ENCODE measurements at places on chromosomes 11 and 22. TPM values are rescaled to one million over a fixed set of nuclear protein-coding genes. Genes with fewer than 3 reads are reported as not detected.

The ART1 gene
- polyA plus RNA-seq = 0.10 TPM

The CCDC88B gene
- polyA plus RNA-seq = 2.1 TPM

The MUC5B gene
- polyA plus RNA-seq = not detected

The BET1L gene
- 44.5 TPM for polyA plus RNA-seq

The GPHA2 gene
- 1.7 TPM for polyA plus RNA-seq

The ATG16L2 gene
- polyA plus RNA-seq = 29.6 TPM

The TFIP11 gene
- 42.2 TPM for polyA plus RNA-seq

The TNNT3 gene
- polyA plus RNA-seq = 15.3 TPM

The PRG3 gene
- polyA plus RNA-seq = 0.66 TPM

- DNase-seq = no peak
Measured at GRCh38 chr22:47456031-47456430, 693.6 kb downstream of the TBC1D22A start.

DNA sequence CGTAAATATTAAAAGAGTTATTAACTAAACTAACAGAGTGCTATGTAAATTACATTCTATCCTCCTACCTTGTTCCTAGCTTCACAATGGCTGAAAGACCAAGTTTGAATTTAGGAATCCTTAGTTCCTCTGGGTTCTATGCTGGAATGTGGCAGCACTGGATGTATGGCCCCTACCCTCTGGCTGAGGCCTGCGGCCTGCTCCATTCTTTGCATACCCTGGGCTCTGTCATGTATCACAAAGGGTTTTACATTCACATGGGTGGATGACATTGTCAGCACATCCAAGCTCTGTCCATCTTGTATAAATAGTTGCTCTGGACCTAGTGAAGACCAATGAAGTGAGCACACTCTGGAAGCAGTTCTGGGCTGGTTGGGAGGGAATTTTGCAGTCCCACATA is 54.5 kb downstream of the AASDHPPT start:
- DNase-seq = no peak

GRCh38 chr22:26281941-26282340 is 112.7 kb downstream of the SEZ6L start:
- DNase-seq = no peak

- DNase-seq = no peak
Measured at GRCh38 chr11:127412234-127412633, 411.7 kb upstream of the KIRREL3 start.

DNA sequence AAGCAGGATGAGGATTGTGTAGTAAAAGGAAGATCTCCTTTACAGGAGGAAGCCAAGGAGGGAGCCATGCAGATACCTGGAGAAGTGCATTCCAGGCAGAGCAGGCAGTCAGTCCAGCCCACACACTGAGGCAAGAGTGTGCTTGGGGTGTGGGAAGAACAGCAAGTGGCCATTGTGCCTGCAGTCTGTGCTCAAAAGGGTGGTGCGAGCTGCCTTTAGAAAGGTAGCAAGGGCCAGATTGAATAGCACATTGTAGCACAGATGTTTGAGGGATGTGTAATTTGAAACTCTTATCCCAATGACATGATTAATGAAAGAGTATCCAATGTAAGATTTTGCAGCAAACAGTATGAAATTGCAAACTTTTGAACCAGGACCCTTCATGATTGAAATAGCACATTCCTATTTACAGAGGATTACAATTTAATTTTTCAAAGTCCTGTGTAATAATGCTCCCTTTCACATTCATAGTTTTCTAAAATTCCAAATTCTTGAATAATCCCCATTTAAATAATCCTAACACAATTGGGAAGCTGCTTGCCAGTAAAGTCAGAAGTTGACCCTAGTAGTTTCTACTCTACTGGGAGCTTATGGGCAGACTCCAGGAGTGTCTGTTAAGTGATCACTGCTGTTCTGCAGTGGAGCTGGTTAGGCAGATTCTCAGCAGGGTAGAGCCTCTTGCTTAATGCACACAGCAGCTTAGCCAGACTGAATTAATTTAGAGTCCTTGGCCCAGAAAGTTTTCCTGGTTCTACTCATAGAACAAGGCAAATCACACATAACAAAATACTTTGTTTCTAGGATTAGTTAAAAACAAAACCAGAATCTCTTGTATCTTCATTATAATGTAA is 78.1 kb downstream of the CYB5R2 start:
- no peak for DNase-seq

- no peak for DNase-seq
Measured at GRCh38 chr11:83852775-83853442, 566.7 kb upstream of the CCDC90B start.

- no peak for DNase-seq
Measured at GRCh38 chr11:119625206-119625978, 103.6 kb downstream of the NECTIN1 start.

DNA sequence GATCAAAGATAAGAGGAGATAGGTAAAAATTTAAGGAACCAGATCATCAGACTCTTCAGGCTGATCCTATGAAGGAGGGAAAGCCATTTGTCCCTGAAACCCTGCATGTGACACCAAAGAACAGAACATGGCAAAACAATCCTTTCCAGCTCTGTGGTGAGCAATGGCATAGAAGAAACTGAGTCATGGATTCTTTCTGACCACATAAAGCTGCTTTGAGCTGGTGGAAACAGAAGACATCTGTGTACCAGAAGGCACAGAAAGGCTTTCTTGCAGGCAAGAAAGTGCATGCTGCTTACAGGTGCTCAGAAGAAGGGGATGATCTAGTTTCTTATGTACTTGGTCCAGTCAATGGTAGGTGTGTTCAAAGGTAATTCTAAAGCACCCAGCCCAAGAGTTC is 45.0 kb upstream of the APOA1 start:
- DNase-seq = no peak

GRCh38 chr22:30615543-30615954 is 8.6 kb downstream of the TCN2 start:
- DNase-seq = no peak

- no peak for DNase-seq
Measured at GRCh38 chr22:49509016-49509415, 318.7 kb downstream of the BRD1 start.

- no peak for DNase-seq
Measured at GRCh38 chr11:10908215-10908951, 50.5 kb upstream of the ZBED5 start.

- DNase-seq = peak; percentile 7
Measured at GRCh38 chr11:84800755-84801346, 826.3 kb downstream of the DLG2 start.

DNA sequence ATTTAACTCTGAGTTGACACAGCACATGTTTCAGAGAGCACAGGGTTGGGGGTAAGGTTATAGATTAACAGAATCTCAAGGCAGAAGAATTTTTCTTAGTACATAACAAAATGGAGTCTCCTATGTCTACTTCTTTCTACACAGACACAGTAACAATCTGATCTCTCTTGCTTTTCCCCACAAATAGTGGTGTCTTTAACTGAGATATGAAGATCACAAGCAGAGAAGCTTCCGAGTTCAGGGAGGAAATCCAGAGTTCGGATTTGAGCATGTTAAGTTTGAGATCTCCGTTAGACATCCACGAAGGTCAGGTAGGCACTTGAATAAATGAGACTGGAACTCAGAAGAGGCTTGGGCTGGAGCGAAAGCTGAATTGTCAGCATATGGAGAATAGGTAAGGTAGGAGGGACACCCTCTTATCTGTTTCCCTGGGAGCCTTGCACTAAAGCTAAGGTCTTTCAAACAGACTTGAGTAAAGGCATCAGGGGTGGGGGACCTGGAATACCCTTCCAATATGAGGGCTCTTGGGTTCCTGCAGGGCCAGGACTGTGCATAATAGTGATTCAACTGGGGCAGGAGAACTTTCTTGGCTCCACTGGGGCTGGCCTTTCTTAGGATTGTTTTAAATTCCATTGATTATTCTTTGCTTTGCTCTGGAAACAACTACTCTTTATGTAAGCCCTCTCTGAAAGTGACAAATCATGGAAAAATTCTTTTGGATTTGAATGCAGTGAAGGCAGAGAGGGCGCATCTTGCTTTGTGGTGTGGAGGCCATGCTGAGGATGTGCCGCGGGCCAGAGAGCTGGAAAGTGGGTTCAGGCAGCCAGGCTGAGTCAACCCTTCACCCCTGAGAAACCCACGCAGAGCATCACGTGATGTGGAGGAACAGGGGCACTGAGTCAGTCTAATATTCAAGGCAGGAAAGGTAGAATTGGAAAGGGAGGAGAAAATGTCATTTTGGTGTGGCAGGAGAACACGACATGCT is 62.7 kb upstream of the AMPD3 start:
- no peak for DNase-seq

GRCh38 chr22:19524170-19525115 is at the start of gene CLDN5:
Gene CLDN5, minus strand, starts transcription at chr22:19524410. Its CDS starts 155 bp downstream, at chr22:19524255.
- DNase-seq = no peak

DNA sequence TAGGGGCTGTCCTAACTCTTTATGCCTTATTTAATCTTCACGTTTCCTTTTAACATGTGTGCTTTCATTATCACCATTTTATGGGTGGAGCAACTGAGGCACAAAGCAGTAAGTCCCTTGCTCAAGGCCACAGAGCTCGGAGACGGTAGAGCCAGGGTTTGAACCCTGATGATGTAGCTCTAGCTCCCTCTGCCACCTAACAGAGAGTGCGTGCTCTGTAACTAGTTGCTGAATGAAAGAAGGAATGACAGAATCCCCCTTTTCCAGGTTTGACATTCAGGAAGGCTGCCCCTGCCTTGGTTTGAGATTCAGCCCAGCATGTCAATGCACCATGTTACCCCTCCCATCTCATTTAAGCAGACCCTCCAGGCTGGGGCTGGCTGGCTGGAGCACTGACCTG is 193.3 kb upstream of the NAV2 start:
- DNase-seq = no peak

DNA sequence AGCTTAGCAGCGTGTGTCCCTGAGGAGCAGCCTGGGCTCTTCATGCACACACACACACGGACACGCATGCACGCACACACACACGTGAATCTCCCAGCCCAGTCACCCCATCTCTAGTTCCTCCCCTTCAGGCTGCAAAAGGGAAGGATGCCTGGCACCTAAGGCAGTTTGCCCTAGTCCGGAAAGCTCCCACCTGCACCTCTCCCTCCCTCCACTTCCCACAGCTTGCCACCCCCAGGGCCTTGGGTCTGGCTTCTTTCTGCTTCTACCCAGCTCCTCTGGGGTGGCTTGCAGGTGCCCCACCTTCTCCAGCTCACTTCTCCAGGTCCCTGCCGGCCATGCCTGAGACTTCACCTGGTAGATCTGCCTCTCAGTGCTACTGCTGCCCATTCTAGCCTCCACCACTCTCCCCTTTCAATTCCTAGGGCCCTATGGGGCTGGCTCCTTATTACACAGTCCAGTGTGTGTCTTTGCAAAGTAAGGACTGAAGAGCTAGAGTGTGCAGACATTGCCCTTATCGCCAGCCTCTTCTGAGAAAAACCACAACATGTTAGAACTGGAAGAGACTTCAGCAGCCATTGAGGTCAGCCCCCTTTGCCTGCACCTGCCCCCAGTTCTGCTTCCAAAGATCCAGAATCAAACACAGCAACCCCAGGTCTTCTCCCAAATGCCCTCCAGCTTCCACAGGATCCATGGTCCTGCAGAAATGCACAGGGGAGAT is 33.5 kb upstream of the CHST1 start:
- DNase-seq = no peak

GRCh38 chr22:49244466-49245420 is 582.9 kb downstream of the BRD1 start:
- DNase-seq = no peak

- DNase-seq = peak; percentile 43
Measured at GRCh38 chr11:75031771-75032549, 43.2 kb downstream of the NEU3 start.

DNA sequence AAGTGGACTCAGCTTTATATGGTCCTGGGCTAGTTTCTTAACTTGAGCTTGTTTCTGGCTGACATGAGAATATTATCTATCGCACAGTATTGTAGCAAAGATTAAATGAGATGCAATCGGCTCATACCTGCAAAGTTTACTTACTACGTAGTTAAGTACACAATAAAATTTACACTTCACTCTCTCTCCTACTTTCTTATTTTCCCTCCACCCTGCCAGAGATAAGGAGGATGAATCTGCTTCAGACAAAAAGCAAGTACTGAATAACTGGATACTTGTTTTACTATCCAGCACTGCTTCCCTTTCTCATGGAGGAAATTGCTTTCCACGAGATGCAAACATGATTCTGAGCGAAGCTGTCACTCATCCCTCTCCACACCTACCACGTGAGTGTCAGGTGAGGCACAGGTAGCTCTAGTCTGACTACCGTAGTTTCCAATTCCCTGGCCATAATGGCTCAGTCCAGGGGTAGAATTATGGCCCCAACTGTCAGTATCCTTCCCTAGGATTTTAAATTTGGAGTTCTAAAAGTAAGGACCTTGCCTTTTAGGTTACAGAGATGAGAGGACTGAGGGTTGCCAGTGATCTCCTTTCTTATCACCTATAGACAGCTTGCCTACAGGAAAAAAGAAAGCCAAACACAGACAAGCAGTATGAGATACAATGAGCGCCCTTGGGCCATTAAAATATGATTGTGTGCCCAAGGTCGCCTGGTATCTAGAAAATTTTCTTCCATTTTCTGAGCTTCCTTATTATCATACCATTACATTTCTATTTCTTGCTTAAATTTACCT is 39.8 kb downstream of the GAB2 start:
- DNase-seq = no peak

DNA sequence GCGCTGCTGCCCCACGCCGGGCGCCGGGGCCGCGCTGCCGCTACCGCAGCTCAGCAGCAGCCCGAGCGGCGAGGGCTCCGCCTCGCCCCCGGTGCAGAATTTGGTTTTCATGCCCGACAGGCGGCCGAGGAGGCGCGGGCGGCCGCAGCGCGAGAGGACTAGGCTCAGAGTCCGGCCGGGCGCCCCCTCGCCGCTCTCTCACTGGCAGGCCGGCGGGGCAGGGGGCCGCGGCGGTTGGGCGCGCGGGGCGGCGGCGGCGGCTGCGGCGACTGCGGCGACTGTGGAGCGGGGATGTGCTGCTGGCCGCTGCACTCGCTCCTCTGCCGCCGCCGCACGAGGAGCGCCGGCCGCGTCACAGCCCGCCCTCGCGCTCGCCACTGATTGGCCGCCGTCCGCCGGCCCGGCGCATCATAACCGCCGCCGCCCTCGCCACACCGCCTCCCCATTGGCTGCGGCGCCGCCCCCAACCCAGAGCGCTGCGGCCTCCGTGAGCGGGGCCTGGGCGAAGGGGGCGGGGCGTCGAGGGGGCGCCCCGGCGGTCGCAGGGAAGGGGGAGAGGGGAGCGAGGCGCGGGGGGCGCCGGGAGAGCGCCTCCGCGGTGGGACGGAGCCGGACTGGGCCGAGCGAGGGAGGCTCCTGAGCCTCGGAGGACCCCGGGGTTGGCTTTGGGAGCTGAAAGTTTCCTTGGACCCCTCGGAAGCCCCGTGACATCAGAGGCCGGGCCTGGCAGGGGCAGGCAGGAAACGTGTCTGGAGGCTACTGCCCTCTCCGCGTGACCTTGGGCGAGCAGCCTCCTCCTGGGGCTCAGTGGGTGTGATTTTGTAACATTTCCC is at the start of gene CHKA:
TSS of gene CHKA (minus strand) at position 322 of the 833 bp plus-strand sequence. CDS start at position 111, 211 bp downstream.
- DNase-seq = peak; percentile 84

GRCh38 chr11:78914503-78914902 is 339.8 kb upstream of the NARS2 start:
- no peak for DNase-seq

GRCh38 chr22:17841836-17842235 is 67.6 kb upstream of the BID start:
- no peak for DNase-seq

- DNase-seq = no peak
Measured at GRCh38 chr11:78332174-78332866, 85.3 kb downstream of the GAB2 start.

GRCh38 chr11:100469835-100470234 is 217.3 kb upstream of the ARHGAP42 start:
- no peak for DNase-seq

- DNase-seq = no peak
Measured at GRCh38 chr22:19513823-19514222, 10.4 kb downstream of the CLDN5 start.

All from right renal pelvis (tissue), 4 donors.